Activated T-cell treated with anti-CD3 and anti-CD28 coated beads, Interleukin-2, amount 50 U/mL, for 48 hours (primary cell): ENCODE measurements at places on chromosomes 2 and 18.
A peak's percentile ranks its signal among the peaks of the same experiment; 100 is the strongest.

GRCh38 chr2:232315049-232315922 lies 63.3 kb upstream of the ALPP start:
- DNase-seq, result peak; percentile 79

DNA sequence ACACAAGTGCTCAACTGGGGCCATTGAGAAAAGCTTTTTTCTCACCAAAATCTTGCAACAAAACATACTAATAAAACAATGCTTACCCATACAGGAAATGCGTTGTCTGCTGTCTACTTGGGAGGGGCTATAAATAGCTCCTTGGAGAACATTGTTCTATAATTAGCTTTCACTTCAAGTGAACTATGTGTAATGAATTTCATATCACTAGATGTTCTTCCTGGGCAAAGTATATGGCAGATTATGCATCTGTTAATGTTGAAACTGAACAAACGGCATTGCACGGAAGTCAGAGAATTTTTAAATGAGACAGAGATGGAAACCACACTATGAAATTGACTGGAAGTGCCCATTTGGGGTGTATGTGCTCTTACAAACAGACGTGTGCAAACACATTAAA lies 6.4 kb upstream of the NPAS2 start:
- DNase-seq, result no peak

GRCh38 chr2:150480241-150480640 lies 7.2 kb downstream of the RND3 start:
- DNase-seq, result no peak

- no peak for DNase-seq
These were observed 128.7 kb upstream of the L3MBTL4 start for GRCh38 chr18:6543330-6543908.

DNA sequence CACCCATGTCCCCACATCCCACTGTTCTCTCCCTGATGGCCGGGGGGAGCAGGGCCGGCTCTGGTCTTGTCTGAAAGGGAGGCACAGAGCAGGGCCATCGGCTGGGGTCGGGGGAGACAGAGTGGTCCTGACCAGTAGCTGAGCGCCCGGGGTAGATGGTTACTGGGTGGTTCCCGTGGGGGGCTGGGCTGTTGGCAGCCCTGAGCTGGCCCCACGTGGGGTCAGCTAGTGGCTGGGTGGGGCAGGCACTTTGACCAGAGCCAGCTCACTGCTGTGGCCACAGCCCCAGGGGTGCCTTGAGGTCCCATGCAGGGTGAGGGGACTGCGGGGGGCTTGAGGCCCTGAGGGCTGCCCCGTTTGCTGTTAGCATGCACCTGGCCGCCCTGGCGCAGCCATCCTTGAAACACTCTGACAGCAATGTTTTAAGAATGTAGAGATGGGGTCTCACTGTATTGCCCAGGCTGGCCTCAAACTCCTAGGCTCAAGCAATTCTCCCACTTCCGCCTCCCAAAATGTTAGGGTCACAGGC lies 12.3 kb upstream of the NEU4 start:
- DNase-seq, result peak; percentile 14

DNA sequence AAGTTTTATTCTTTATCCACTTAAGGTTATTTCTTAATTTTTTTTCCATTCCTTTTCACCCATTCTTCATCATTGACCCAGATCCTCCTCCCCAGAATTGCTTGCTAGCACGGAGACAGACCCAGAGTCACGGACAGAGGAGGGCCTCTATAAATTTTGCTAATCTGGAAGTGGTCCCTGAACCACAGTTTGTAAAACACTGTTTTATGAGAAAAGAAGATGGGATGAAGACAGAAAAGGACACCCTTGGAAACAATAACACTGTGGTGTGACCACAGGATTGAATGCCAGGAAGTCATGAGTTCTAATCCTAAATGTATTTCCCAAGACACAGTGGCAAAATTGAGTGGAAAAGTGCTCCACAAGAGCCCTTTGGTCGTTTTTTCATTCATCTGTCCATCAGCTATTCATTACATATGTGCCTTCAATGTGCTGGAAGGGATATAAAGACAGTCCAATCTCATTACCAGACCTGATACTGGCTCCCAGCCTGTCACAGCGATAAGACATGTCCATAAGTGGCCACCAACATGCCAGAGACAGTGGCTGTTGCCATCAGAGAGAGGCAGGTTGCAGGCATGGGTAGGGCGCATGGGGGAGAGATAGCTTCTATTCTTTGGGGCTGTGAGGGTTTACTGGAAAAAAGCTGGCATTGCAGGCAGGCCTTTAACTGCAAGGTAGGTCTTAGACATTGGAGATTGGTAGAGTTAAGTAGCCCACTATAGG lies 175.2 kb upstream of the ALPP start:
- DNase-seq, result no peak

DNA sequence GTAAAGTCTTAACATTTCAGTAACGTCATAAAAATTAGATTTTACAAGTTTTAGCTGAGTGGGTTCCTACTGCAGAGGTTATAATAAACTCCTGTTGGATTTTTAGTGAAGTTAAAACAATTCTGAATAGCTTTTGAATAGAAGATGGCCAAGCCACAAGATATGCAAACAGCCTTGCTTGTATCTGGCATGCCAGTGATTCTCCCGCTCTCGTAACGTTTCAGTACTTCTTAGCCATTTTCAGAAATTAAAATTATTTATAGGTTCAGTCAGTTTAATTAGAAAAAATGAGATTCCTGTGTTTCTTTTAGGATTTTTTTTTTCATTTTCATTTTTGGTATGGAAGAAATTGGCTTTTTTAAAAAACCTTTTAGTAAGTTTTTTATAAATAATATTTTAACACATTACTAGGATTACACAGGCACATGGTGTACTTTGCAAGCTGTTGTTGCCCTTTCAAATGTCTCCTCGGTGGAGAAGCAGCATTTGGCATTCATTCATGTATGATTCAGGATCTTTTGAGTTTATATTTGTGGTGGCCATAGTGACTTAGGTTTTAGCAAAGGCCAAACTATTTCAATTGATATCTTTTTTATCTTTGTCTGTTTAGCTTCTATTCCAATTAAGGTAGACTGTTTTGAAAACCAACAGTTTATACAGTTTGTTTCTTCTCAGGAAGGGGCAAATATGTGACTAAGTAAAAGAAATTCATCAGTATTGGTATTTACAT lies 30.6 kb upstream of the RND3 start:
- no peak for DNase-seq

- DNase-seq, result peak; percentile 51
These were observed 19.1 kb downstream of the HDAC4 start for GRCh38 chr2:239381709-239382134.

- DNase-seq, result no peak
These were observed 76.8 kb downstream of the LYPD1 start for GRCh38 chr2:132593171-132593570.

DNA sequence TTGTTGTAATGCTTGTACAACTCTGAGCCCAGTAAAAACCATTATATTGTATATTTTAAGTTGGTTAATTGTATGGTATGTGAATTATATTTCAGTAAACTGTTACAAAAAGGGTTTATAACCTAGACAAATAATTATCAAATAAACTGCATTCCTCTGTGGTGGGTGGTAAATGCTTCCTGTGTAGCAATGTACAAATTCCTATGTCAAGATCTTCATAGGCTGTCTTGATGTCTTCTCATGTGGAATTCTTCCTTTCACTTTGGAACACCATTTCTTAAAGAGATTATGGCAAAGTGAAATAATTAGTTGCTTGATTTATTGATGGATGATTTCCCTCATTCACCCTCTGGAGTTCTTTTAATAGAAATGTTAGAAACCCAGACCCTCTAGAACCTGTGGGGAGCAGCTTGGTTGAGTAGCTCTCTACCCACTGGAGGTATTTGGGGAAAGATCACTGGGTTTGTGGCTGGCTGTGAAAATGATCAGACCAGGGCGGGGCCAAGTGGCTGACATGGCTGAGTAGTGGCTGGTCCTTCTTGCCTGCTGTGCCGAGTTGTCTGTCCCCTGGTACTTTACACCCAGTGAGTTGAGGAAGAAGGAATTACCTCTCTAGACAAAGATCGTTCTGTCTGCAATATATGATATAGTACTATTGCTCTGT lies 22.4 kb upstream of the MGAT5 start:
- no peak for DNase-seq

DNA sequence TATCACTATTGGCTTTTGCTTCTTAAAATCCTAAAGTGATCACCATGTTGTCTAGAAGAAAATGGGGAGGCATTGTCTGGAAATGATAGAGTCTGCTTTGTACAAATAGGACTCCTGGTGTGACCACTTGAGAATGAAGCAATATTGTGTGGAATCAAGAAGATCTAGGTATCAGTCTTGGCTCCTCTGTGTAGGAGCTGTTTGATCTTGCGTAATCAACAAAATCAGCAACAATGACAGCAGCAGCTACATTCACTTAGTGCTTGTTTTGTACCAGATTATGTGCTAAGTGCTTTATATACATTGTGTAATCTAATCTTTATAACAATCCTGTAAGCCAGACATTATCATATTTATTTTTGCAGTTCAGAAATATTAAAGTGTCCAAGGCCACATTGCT lies 17.8 kb downstream of the NCOA1 start:
- DNase-seq, result no peak

DNA sequence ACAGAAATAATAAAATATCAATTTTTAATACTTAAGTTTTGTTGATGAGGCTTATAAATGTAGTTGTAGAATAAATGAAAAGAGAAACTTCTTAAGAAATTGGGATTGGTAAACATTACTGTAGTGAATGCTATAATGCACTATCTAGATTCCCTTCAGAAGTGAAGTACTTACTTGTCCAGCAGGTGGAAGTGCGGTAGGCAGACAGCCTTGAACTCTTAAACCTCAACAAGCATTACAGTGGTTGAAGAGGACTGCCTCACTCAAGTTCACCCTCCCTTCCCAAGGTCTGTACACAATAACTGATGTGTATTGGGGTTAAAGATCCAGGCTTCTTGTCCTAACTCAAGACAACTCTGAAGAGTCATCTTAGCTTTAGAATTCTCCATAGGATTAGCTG lies 931.0 kb upstream of the LRRTM1 start:
- no peak for DNase-seq

DNA sequence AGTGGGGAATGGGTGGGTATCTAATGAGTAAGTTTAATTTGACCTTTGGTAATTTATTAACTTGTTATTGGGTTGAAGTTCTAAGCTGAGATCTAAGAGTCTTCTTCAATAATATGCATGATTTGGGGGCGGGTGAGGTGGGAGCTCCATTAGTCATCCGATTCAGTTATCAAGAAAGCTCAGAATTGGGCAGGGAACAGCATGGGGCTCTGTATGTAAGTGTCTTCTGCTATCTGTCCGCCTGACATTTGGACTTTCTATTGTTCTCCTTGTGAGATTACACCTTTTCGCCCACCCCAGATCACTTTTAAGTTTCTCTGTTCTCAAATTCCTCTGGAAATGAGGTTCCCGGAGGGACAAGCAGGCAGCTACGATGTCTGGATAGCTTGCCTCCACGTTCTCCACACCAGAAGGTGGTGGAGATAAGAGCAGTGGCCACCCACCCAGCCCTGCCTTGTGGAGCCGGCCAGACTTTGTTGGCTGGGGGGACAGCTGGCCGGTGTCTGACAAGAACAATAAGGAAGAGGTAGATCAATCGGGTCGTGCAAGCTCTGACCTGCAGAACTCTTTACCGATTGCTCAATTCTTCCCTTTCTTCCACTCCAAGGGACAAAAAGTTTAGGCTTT lies 75.5 kb upstream of the GATA6 start:
- DNase-seq, result no peak

GRCh38 chr2:135512099-135512498 lies 18.9 kb downstream of the ZRANB3 start:
- no peak for DNase-seq

DNA sequence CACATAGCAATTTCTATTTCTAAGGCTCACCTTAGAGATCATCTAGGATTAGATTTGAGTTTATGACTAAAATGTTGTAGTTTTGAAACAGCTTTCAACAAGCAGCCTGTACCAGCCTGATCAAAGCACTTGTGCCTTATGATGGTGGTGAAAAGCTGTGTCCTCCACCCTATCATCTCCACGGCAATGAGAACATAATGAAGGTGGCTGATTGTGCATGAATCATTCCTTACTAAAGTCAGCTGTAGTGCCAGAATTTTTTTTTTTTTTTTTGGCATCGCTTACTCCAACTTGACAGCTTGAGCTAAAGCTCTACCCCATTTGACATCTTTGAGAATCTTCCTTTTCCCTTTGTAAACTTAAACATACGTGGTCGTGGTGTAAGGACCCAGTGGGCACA lies 86.0 kb downstream of the DCC start:
- DNase-seq, result no peak

DNA sequence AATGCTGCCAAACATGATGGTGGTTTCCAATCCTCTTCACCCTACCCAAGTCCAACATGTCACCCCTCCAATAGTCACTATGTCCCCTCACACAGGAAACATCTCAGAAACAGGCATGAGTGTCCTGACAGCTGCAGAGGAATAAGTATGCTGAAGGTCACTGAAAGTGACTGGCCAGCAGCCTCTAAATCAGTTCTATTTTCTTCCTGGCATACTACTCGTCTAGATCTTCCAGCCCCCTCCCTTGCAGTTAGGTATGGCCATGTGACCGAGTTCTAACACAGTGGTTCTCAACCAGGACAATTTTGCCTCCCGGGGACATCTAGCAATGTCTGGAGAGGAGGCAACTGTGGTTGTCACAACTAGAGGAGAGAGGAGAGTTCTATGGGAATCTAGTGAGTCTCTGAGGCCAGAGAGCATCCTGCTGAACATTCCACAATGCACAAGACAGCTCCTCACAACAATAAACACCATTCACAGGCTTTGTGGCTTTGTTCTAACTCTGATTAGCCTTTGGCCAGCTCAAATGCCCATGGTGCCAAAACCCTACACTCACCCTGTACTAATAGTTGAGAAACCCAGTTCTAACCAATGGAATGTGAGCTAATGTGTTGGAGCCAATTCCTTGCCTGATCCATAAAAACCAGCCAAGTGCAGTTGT lies 12.6 kb upstream of the ID2 start:
- DNase-seq, result no peak

- no peak for DNase-seq
These were observed 252.6 kb downstream of the TTC32 start for GRCh38 chr2:19649142-19649541.

DNA sequence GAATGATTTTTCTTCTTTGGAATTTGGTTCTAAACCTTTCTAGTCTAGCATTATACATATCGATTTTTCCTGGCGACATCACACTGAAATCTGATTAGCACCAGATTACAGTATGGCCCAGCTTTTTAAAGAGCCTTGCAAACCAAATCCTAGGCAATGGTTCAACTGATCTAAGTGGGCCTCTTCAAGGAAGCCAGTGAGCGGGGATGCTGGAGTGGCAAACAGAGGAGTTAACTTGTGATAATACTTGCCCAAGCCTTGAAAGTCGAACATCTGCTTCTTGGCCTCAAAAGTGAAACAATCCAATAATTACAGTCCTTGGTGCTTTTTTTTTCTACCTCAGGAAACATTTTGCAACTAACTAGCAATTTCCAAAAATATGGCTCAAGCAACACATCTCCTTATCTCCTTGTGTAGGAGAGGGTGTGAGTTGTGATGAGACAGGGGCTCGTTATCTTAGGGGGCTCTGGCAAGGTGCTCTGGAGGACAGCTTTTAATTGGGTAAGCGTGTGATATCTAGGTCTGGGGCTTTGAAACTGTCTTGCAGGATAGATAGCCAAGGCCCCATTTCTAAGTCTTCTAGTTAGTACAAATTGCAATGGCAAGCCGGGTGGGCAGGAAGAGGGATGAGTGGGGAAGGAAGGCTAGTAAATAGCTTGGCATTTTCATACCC lies 240.2 kb upstream of the CCDC68 start:
- no peak for DNase-seq
